Neural progenitor cell (in vitro differentiated cells): ENCODE measurements at places on chromosomes 7 and 10. TPM values are rescaled to one million over a fixed set of nuclear protein-coding genes. Genes with fewer than 3 reads are reported as not detected.
A peak's percentile ranks its signal among the peaks of the same experiment; 100 is the strongest.

GRCh38 chr10:95196046-95196445 is 2.0 kb downstream of the ACSM6 start:
- DNase-seq, result peak; percentile 74

- DNase-seq, result no peak
These were observed 129.5 kb downstream of the KLF6 start for GRCh38 chr10:3655528-3655927.

- DNase-seq, result peak; percentile 73
These were observed 29.4 kb upstream of the AMPH start for GRCh38 chr7:38660427-38661099.

DNA sequence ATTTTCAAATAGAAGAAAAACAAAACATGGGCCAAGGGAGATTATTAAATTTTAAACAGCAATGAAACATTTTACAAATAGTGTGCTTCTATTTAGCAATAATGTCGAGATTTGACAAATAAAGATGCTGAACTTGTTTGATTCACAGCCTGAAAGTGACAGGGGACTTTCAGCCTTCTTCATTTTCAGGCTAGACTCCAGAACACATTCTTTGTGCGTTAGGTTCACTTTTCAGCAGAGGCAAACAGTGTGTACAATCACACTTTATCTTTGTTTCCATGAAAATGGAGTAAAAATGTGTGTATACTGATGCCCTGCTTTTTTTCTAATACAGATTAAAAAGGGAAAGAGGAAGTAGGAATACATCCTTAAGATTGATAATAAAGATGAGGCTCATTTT is 35.6 kb downstream of the FAM171A1 start:
- DNase-seq, result no peak

DNA sequence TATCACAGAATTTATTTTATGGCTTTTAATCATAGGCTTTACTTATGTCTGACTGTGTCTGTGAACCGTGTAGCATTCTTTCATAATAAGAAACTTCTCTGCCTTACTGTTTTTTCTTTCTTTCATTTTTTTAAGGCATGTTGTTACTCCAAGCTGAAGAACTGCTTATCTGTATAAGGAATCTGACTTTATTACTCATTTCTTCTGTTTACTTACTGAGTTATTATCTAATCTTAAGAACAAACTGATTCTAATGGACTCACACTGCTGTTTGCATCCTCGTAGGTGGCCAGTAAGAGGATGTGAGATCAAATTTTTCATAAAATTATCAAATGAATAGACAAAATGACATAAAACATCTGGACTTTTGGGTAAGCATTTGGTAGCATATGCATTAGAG is 54.7 kb upstream of the DNAJC1 start:
- DNase-seq, result no peak

PWWP2B gene
- total RNA-seq, result 0.34 and 1.5 TPM in 2 replicates

VAX1 gene
- 0.25 TPM in 1 of 2 replicates, not detected in the other for total RNA-seq

CYP3A7 gene
- total RNA-seq, result not detected in 2 replicates
